ENCODE measurements at places on chromosomes 7 and 10.
A peak's percentile ranks its signal among the peaks of the same experiment; 100 is the strongest.

DNA sequence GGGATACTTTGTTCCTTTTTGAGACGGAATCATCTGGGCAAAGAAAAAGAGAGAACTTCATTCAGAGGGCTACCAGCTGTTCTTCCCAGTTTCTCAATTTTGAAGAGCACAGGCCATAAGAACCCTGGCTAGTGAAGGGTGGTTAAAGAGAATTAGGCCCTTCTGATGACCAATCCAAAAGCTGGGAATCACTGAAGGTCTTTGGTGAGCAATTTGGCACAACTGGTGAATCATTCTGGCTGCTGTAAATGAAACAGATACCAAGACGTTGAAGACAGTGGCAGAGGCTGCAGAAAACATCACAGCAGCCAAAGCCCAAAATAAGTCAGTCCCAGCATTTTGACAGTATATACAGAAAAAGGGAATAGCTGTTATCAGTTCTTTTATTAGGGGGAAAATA lies 5.1 kb downstream of the RAPGEF5 start:
- no peak for DNase-seq

GRCh38 chr10:92756201-92757065 lies 66.7 kb downstream of the HHEX start:
- DNase-seq: peak; percentile 89

- DNase-seq: peak; percentile 91
Observed at GRCh38 chr10:3811291-3811870, 26.4 kb upstream of the KLF6 start.

DNA sequence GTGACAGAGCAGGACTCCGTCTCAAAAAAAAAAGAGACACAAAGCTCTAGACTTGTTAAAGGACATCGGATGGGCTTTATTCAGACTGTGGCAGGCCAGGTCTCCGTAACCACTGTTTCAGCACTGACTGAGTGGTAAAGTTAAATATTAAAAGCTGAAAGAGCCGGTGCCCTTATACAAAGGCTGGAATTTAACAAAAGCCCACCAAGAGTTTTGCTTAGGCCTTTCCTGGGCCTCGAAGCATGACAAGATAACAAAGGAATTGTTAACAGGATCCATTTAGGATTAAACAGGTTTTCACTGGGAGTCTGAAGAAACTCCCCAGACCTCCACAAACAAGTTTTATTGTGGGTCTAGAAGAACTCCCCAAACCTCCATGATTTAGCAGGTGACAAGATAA lies 727.8 kb downstream of the TYW1 start:
- DNase-seq: no peak

DNA sequence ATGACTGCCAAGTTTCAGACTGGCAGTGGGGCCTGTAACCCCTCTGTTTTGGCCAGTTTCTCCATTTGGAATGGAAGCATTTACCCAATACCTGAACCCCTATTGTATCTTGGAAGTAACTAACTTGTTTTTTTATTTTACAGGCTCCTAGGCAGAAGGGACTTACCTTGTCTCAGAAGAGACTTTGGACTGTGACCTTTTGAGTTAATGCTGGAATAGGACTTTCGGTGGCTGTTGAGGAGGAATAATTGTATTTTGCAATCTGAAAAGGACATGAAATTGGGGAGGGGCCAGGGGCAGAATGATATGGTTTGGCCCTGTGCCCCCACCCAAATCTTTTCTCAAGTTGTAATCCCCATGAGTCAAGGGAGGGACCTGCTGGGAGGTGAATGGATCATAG lies 20.0 kb upstream of the MKLN1 start:
- no peak for DNase-seq
